ENCODE measurements at places on chromosomes 12 and 14.

- DNase-seq = no peak
These were observed 32.8 kb downstream of the MIA2 start for GRCh38 chr14:39266525-39266870.

GRCh38 chr12:5796171-5796958, 148.7 kb downstream of the ANO2 start:
- DNase-seq = no peak

- DNase-seq = no peak
These were observed 675.4 kb downstream of the RERGL start for GRCh38 chr12:17414596-17414995.

GRCh38 chr12:104620837-104621531, 164.2 kb downstream of the CHST11 start:
- no peak for DNase-seq

GRCh38 chr14:43568022-43568421, 939.1 kb downstream of the FSCB start:
- no peak for DNase-seq

Measured in activated CD8-positive, alpha-beta memory T cell treated with anti-CD3 and anti-CD28 coated beads for 1 hour (primary cell).